ENCODE measurements at places on chromosomes 2 and 18. TPM values are rescaled to one million over a fixed set of nuclear protein-coding genes. Genes with fewer than 3 reads are reported as not detected.

FSIP2 gene
- 0.15 TPM for total RNA-seq

MBP gene
- 3.8 TPM for total RNA-seq

RBM43 gene
- total RNA-seq: 12.2 TPM

ACADL gene
- 0.66 TPM for total RNA-seq

GTF3C2 gene
- total RNA-seq: 33.4 TPM

FAM124B gene
- total RNA-seq: 0.44 TPM
